ENCODE measurements at places on chromosomes 7 and 10.
A peak's percentile ranks its signal among the peaks of the same experiment; 100 is the strongest.

DNA sequence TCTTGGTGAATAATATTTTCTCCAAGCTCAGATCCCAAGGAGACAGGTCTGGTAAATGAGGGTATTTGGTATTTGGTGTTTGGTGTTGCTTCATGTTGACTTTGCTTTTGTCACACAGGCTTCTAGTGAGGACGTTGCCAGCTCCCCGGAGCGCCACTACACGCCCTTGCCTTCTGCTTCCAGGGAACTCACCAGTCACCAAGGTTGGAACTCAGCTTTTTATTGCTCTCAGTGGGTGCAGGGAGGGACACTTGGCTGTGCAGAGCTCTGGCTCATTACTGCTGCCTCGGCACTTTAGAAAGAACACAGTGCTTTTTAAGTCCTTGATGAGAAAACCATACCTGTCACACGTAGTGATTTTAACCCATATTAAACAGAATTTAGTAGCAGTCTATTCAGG, 892.9 kb downstream of the LRMDA start:
- DNase-seq: peak; percentile 48

DNA sequence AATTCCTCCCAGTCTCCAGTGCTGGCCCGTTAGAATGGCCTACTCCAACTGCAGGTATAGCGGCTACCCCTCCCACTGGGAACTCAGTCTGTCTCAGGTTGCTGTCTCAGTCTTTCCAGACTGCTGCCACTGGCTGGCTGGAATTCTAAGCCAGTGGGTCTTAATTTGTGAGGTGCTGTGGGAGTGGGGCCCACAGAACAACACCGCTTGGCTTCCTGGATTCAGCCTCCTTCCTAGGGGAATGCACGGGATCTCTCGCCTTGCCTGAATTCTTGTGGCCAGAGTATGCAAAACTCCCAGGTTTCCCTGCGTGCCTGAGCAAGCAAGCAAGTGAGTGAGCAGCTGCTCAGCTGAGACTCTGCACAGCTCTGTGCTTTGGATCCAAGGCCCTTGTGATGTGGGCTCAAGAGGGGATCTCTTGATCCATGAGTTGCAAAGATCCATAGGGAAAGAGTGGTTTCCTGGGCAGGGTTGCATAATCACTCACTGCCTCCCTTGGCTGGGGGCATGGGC, 41.5 kb upstream of the GPR141 start:
- DNase-seq: no peak

DNA sequence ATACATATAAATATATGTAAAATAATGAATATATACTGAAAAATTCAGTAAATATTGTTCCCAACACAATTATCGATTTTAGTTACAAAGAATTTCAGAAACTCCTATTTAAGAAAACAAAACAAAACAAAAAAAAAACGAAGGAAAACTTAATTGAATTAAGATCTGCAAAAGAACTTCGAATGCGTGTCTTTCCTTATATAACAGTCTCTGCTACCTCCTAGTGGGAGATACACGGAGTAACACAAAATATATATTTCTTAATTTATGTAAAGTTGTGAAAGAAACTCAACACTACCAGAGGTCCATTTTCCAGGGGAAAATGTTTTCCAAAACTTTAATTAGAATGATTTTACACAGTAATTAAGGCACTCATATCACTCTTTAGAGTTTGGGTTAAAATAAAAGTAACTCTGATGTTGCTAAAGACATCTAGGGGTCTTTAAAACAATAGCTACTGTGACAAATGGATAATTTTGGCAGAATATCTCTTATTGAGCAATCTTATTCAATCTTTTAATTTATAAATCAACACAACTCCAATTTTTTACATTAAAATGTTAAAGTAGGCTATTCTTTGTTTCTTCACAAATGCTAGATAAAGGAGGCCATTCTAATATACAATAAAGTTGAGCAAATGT, 41.6 kb downstream of the NEBL start:
- DNase-seq: peak; percentile 50

- peak; percentile 37 for DNase-seq
Observed at GRCh38 chr10:102781090-102781920, 37.6 kb downstream of the WBP1L start.

GRCh38 chr7:121547544-121548092, 151.5 kb upstream of the FAM3C start:
- DNase-seq: peak; percentile 77

GRCh38 chr10:110368002-110368401, 63.3 kb upstream of the SMNDC1 start:
- DNase-seq: peak; percentile 32

DNA sequence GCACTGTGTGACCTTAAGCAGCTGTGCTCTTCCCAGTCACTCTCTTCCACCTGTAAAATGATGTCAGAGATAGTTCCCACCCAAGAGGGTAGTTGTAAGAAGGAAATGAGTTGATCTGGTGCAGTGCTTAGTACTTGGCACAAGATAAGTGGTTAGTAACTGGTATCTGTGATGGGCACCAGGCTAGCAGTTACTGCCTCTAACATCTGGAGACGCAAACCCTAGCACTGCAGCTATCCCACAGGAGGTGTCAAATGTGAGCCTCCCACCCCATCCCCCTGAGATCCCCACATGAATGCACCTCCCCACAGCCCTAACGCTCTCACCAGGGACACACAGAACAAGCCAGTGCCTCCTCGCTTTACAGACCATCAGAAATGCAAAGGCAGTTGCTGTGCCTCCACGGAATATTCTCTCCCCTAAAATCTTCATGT, 72.0 kb downstream of the KCNMA1 start:
- DNase-seq: no peak

GRCh38 chr10:132752378-132752777, 33.6 kb downstream of the NKX6-2 start:
- DNase-seq: no peak

DNA sequence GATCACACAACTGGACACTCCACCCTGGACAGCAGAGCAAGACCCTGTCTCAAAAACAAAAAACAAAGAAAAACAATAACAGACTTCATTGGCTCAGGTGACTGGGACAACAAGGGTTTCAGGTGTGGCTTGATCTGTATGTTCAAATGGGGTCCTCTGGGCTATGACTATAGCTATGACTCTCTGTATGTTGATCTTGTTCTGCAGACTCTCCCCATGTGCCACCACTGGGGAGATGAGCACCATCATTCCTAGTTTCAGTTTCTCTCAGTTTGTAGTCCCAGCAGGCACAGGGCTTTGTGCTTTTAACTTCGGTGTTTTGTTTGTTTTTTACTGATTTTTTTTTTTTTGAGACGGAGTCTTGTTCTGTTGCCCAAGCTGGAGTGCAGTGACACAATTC, 53.8 kb downstream of the SUFU start:
- DNase-seq: no peak

DNA sequence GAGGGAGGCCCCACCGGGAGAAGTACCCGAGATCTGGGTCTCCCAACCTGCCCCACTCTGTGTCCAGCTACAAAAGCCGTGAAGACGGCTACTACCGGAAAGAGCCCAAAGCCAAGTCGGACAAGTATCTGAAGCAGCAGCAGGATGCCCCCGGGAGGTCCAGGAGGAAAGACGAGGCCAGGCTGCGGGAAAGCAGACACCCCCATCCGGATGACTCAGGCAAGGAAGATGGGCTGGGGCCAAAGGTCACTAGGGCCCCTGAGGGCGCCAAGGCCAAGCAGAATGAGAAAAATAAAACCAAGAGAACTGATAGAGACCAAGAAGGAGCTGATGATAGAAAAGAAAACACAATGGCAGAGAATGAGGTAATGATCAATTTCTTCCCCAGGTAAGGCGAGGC, 59.1 kb upstream of the PDCD4 start:
- DNase-seq: peak; percentile 13

- no peak for DNase-seq
Observed at GRCh38 chr7:71746006-71746405, 614.1 kb downstream of the GALNT17 start.

GRCh38 chr10:43944381-43945093, 295.9 kb upstream of the ZNF32 start:
- DNase-seq: no peak

DNA sequence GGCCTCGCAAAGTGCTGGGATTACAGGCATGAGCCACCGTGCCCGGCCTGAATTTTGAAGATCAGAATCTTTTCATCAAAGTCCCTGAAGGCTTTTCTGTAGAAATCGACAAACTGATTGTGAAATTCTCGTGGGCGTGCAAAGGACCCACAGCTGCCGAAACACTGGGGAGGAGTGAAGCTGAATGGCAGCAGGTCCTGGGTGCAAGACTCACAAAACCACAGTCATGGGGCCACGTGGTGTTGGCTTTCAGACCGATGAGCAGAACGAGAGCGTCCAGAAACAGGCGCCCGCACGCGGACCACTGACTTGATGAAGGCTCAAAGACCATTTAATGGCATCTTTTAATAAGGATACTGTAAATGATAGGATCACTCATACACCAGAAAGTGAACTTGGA, 24.7 kb upstream of the PRKAR1B start:
- no peak for DNase-seq

DNA sequence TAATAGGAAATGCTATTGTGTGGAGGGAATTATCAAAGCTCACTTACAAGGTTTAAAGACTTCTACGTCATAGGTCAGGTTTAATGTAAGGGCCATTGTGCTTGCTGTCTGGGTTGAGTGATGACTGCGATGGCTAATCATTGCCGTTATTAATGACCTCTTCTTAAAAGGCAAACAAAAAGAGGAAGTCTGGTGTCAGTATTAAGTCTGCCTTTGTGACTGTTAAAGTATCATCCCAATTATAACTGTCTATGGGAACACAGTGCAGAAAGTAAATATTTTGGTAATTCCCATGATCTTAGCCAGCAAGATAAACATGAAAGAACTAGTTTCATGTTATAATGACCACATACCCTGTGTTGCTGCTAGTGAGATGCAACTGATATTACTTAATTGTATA, 382.4 kb downstream of the BBS9 start:
- DNase-seq: no peak

DNA sequence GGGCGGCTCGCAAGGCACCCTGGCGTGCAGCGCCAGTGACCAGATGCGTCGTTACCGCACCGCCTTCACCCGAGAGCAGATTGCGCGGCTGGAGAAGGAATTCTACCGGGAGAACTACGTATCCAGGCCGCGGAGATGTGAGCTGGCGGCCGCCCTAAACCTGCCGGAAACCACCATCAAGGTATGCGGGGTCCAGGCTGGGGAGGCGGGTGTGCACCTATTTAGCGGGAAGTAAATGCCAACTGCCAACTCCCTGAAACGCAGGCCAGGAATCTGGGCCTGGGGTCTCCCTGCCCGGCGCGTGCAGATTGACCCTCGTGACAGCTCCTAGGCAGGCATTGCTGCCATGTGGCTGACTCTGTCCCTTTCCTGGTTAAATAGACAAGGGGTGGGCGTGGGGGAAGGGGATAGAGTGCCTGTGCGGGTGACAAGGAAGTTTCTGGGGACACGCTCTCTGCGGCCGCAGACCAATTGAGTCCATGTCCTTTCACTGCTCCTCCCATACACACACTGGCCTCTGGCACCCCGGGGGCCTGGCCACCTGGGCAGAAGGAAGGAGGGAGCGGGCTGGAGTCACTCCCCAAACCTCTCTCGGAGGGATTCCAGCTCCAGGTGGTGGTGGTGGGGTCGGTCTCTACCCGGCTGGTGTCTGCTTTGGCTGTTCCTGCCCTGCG, 2.7 kb downstream of the EVX1 start:
- no peak for DNase-seq

- DNase-seq: no peak
Observed at GRCh38 chr10:11057994-11058393, 40.3 kb downstream of the CELF2 start.

DNA sequence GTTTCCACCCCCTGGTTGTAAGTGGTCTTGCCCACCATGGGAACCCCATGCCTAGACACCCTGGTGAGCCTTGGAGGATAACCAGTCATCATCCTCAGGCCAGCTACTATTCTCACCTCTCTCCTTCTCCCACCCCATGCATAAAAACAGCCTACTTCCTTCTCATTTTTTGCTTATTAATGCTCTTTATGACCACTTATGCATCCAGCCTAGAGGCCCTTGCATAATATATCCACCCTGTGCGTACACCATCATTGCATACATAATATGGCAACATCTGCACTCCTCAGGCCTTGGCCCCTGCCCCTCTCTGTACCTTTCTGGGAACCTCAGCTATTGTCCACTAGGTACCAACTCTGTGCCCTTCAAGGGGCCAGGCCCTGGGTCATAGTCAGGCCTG, 91.0 kb downstream of the CDH23 start:
- no peak for DNase-seq

GRCh38 chr10:101123815-101124617, 7.1 kb upstream of the TLX1 start:
- DNase-seq: no peak

DNA sequence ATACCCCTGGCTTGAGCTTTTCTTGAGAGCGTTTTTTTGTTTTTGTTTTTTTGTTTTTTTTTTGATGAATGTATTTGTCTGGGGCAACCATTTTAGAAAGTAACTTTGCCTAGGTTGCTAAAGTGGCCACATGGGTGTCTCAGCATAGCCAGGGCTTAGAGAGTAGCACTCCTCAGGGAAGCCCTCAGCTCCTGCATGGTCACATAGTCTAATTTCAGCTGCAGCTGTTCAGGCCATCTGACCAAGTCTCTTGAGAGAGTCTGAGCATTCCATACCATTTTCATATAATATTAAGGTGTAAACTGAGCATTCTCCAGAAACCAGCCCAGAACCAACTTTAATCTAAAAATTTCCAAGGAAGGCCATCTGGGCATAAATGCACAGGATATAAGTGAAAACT, 186.4 kb downstream of the NPSR1 start:
- DNase-seq: no peak

DNA sequence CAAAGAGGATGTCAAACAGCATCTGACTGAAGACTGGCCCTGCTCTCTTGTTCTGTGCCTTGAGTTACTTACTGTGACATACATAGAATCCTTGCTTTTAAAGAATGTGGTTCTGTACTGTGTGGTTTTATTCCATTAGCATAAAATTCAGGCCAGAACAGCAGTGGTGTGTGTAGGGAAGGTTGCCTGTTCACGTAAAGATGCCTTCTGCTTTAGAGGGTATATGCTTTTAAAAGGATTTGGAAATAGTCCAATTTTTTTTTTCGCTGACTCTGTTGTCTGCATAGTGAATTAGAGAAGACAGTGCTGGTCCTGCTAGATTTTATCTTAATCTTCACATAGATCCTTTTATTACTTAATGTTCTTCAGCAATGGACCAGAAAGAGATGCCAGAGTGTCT, 470.8 kb upstream of the SEMA3A start:
- no peak for DNase-seq

DNA sequence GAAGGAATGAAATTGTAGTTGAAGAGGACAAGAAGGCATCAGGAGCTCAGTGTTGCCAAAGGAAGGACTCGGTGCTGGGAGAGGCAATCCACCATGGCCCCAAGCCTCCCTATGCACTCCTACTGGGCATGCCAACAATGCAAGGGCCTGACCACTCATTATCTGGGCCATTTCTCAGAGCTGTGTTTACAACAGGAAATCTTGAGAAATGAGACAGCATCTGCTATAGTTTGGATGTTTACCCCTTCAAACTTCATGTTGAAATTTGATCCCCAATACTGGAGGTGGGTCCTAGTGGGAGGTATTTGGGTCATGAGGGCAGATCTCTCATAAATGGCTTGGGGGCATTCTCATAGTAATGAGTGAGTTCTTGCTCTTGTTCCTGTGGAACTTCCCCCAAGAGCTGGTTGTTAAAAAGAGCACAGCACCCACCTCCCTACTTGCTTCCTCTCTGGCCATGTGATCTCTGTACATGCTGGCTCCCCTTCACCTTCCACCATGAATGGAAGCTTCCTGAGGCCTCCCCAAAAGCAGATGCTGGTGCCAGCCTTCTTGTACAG, 50.8 kb upstream of the AOAH start:
- no peak for DNase-seq
